ENCODE measurements at places on chromosomes 7 and 10. TPM values are rescaled to one million over a fixed set of nuclear protein-coding genes. Genes with fewer than 3 reads are reported as not detected.

PAX4 gene
- not detected for total RNA-seq

ITGA8 gene
- 10.1 TPM for total RNA-seq

ANKRD1 gene
- total RNA-seq: 178 TPM

MYH16 gene
- not detected for total RNA-seq

CADPS2 gene
- total RNA-seq: 10.5 TPM

HOXA4 gene
- total RNA-seq: not detected

PCDH15 gene
- total RNA-seq: not detected

SRGN gene
- total RNA-seq: 715 TPM

CCDC146 gene
- total RNA-seq: 1.9 TPM

ACSL5 gene
- 8.1 TPM for total RNA-seq

ADCYAP1R1 gene
- total RNA-seq: not detected

HTR5A gene
- total RNA-seq: not detected

TFPI2 gene
- total RNA-seq: 1,067 TPM

PRKG1 gene
- 14.7 TPM for total RNA-seq

PAPOLB gene
- 0.49 TPM for total RNA-seq

LRIT1 gene
- total RNA-seq: not detected

SPRN gene
- 1.3 TPM for total RNA-seq

CCDC7 gene
- total RNA-seq: 1.3 TPM

SLC26A5 gene
- not detected for total RNA-seq

LLCFC1 gene
- total RNA-seq: not detected

OPALIN gene
- total RNA-seq: not detected

ZDHHC6 gene
- total RNA-seq: 17.0 TPM

GPR26 gene
- not detected for total RNA-seq

CDH23 gene
- total RNA-seq: 0.18 TPM

RAB18 gene
- 47.3 TPM for total RNA-seq

KAZALD1 gene
- total RNA-seq: 21.2 TPM

TAC1 gene
- not detected for total RNA-seq

Data from cardiac atrium fibroblast (primary cell).